ENCODE measurements at places on chromosomes 13 and 19.

DNA sequence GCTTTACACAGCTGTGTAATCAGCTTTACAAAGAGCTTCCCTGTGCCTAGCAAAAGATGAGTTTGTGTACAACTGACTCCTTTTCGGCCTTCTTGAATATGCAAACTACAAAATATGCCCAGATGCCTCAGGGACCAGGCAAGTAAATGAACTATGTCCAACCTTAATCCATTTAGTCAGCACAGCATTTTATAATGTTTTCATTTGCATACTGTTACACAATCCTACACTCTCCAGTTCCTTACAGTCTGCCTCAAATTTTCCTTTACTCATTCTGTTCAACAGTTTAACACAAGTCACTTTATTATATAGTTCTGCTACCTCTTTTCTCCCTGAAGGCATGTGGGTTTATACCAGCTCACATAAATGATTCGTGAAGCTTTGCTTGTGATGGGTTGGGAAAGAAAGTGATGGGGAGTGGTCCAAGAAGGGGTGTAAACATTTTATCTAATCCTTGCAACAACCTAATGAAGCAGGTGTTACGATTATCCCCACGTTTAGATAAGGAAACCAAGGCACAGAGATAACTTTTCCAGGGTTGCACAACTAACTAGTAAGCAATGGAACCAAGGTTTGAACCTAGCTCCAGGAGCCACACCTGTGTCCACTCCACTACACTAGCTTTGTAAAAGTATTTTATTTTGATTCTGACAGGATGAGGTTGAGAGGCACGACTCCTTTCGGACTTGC lies 3.3 kb upstream of the USP12 start:
- no peak for DNase-seq

DNA sequence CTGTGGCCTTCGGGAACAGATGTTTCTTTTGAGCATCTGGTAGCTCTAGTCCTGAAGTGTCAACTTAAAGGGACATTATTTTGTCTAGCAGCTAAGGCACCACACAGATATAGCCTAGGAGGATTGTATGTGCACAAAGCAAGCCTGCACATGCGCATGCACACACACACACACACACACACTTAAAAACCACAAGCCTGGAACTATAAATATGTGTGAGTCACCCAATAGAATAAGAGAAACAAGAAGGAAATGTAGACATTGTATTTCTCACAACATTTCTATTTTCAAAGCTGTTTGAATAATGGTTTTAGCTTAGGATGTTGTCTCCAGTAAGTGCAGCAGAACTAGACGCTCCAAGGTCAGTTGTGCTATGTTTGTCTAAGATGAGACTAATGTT lies 516.5 kb downstream of the SUCLA2 start:
- DNase-seq, result no peak

- no peak for DNase-seq
Observed at GRCh38 chr19:16363133-16363851, 38.7 kb downstream of the KLF2 start.

DNA sequence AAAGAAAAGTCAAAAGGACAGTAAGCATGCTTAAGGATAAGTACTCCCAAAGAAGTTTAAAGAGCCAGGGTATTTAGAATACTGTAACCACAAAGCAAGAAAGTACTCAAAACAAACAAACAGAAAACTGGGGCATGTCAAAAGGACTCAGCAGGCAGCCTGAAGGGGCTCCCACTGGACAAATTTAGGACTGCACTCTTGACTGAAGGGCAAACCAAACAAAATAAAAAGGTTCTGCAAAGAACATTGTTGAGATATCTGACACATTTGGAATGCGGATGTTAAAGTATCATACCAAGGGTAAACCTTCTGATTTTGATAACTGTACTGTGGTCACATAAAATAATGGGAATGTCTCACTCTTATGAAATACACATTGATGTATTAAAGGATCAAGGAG lies 157.4 kb downstream of the TNFSF13B start:
- DNase-seq, result no peak

GRCh38 chr13:110455444-110455843 lies 106.1 kb downstream of the RAB20 start:
- DNase-seq, result no peak

- DNase-seq, result peak; percentile 24
Observed at GRCh38 chr19:14435320-14436050, 2.4 kb downstream of the PKN1 start.

DNA sequence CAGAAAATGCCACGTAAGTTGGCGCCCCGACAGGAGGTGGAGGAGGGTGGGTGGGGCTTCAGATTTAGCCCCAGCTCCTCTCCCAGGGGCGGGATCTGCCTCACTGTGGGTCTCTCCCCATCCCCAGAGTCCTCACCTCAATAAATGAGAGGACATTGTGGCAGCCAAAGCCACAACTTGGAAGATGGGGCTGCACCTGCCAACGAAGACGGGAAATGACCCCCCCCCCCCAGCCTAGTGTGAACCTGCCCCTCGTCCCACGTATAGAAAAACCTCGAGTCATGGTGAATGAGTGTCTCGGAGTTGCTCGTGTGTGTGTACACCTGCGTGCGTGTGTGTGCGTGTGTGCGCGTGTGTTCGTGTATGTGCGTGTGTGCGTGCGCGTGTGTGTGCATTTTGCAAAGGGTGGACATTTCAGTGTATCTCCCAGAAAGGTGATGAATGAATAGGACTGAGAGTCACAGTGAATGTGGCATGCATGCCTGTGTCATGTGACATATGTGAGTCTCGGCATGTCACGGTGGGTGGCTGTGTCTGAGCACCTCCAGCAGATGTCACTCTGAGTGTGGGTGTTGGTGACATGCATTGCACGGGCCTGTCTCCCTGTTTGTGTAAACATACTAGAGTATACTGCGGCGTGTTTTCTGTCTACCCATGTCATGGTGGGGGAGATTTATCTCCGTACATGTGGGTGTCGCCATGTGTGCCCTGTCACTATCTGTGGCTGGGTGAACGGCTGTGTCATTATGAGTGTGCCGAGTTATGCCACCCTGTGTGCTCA lies 1.5 kb upstream of the TRAPPC5 start:
- DNase-seq, result peak; percentile 19

DNA sequence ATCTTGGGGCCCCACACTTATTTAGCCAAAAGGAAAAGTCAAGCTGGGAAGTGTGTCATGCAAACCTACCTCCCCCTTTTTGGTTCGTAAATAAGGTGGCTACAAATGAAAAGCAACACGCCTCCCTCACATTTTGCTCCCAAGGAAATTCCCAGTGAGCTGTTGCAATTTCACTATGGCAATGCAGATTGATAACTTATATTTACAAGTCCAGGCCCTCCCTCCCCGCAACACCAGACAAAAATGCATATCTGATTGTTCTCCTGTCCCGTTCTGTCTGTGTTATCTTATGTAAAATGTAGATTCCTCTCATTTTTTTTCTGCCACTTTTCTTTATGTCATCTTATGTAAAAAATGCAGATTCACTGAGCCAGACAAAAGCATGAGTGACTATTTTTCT lies 1305.3 kb downstream of the SLITRK5 start:
- DNase-seq, result no peak

- no peak for DNase-seq
Observed at GRCh38 chr13:31394506-31394905, 194.7 kb downstream of the B3GLCT start.

GRCh38 chr13:44649104-44649428 lies 72.9 kb upstream of the TSC22D1 start:
- peak; percentile 41 for DNase-seq

GRCh38 chr19:38499532-38499931 lies 66.0 kb downstream of the RYR1 start:
- no peak for DNase-seq

DNA sequence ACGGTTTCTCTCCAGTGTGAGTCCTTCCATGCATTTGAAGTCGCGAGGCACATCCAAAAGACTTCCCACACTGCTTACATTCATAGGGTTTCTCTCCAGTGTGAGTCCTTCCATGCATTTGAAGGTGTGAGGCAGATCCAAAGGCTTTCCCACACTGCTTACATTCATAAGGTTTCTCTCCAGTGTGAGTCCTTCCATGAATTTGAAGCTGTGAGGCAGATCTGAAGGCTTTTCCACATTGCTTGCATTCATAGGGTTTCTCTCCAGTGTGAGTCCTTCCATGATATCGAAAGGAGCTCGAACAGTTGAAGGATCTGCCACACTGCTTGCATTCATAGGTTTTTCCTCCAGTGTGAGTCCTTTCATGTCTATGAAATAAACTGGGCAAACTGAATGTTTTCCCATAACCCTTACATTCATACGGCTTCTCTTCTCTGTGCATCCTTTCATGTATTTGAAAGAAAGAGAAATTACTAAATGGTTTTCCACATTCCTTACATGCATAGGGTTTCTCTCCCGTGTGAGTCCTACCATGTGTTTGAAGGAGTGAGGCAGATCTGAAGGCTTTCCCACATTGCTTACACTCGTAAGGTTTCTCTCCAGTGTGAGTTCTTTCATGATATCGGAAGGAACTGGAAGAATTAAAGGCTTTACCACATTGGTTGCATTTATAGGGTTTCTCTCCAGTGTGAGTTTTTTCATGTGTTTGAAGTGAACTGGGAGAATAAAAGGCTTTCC lies 20.3 kb downstream of the ZNF433 start:
- DNase-seq, result no peak

DNA sequence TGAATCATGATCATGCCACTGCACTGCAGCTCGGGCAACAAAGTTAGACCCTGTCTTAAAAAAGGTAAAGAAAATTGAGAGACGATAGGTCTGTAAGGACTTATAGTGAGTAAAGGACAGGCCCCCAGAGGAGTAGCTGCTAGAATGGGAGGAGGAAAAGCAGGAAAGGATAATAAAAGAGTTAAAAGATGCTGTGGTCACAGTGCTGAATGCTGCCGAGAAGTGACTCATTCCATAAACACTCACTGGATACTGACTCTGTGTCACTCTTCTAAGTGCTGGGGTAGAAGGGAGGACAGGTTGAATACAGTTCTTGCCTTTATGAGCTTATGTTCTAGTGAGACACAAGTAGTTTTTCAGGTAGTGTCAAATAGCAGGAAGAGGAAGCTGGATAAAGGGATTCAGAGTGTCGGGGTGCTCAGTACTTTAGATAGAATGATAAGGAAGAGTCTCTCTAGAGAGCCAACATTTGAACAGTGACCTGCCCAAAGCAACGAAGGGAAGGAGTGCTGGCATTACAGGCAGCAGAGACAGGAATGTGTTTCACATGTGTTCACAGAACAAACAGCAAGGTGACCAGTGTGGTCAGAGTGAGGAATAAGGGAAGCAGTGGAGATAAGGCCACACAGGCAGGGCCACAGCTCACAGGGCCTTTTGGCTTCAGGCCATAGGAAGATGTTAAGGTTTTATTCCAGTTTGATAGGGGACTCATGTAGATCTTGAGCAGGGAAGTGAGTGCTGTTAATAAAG lies 1240.5 kb downstream of the UQCRFS1 start:
- DNase-seq, result no peak

- peak; percentile 69 for DNase-seq
Observed at GRCh38 chr19:32676186-32676894, 692 bp downstream of the RGS9BP start.

- DNase-seq, result no peak
Observed at GRCh38 chr13:69706807-69707206, 400.8 kb upstream of the ATXN8OS start.

GRCh38 chr19:15112385-15112784 lies 5.2 kb downstream of the SYDE1 start:
- no peak for DNase-seq

Data from right kidney (tissue), 9 donors.